Activated CD4-positive, alpha-beta T cell treated with anti-CD3 and anti-CD28 coated beads for 24 hours (primary cell): ENCODE measurements at places on chromosomes 5 and 9.

- DNase-seq = no peak
Measured at GRCh38 chr5:139385061-139386049, 2.3 kb upstream of the SLC23A1 start.

DNA sequence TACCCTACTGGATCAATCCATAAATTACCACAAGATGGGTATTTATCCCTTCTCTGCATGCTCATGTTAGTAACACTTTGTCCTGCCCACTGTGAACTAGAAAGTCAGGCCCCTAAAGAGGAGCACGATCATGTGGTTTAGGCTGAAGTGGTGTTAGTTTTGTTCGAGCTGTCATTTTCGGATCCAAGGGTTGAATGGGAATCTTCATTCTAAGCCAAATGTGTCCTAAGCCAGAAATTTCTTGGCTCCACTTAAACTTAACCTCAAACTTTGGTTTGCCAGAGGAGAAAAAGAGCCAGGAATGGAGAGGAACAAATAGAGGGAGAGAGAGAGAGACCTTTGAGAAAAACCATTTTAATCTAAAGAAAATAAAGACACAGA lies 837.7 kb upstream of the ZNF608 start:
- no peak for DNase-seq

GRCh38 chr5:113531481-113532159 lies 18.1 kb downstream of the YTHDC2 start:
- no peak for DNase-seq

DNA sequence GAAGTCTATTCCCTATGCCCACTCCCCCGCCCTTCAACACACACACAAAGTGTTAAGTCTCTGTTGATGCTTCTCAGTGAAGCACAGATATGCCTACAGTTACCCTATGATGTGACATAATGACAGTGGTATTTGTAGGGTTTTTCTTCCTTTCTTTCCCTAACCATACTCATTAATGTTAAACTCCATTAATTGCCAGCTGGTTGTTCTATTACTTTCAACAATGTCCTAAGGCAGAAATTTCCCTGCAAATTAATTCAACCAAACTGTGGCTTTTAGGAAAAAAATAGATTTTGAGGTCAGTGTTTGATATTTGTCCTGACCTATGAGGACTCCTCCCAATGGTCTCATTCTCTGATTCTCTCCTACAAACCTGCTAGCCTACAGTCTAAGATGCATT lies 38.2 kb upstream of the SLCO6A1 start:
- no peak for DNase-seq

- no peak for DNase-seq
Measured at GRCh38 chr5:1468247-1468612, 23.0 kb upstream of the SLC6A3 start.

- DNase-seq = no peak
Measured at GRCh38 chr5:97172227-97172626, 10.8 kb downstream of the RIOK2 start.

DNA sequence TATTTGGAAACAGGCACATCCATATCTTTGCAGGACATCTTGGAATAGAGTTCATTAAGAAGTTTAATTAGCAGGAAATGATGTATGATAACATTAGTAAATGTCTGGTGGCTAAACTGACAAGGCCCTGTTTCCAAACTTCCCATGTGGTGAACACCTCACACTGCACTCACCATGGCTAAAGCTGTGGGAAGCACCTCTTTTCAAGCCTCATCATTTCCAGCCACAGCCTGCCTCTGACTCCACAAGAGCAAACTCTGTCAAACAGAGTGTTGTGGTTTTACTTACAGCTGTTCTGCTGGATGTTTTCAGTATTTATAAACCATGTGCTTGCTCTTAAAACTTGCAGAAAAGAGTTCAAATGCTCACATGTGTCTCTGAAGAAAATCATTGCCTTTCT lies 14.9 kb upstream of the NDUFB6 start:
- no peak for DNase-seq

- no peak for DNase-seq
Measured at GRCh38 chr9:6764950-6765349, 7.2 kb downstream of the KDM4C start.

DNA sequence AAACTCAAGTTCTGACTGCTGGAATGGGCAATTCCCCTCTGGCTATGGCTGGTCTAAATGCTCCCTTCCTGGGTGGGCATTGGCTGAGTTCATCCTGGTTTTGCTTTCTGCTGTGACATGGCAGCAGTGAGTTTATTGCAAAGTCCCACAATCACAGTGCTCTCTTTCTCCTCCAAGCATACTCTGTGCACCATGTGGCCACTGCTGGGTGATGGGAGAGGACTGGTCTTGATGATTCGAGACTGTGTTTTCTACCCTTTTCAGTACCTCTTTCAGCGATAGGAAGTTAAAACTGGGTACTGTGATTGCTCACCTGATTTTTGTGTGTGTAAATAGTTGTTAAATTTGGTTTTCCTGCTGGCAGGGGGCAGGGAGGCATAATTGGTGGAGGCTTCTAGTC lies 49.7 kb downstream of the FER start:
- DNase-seq = no peak

- no peak for DNase-seq
Measured at GRCh38 chr5:181087309-181087708, 43.7 kb downstream of the OR2V1 start.

- no peak for DNase-seq
Measured at GRCh38 chr5:76143884-76144283, 60.7 kb downstream of the SV2C start.

- no peak for DNase-seq
Measured at GRCh38 chr5:180067986-180068385, 3.6 kb downstream of the RNF130 start.

DNA sequence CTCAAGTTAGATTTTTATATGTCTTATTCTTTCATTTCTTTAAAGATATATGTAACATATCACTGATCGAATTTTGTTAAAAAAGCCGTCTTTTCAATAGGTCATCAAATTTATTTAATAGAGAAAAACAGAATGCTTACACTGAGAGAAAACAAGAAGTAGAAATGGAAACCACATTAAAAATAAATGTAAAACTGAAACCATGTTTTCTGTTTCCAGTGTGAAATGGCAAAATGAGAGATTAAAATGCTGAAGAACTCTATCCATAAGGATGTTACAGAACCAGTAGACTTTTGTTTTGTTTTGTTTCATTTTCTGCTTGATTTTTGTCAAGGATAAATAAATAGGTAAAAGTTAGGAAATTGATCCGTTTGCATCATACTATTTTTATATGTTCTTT lies 210.1 kb downstream of the PRDM9 start:
- DNase-seq = no peak

DNA sequence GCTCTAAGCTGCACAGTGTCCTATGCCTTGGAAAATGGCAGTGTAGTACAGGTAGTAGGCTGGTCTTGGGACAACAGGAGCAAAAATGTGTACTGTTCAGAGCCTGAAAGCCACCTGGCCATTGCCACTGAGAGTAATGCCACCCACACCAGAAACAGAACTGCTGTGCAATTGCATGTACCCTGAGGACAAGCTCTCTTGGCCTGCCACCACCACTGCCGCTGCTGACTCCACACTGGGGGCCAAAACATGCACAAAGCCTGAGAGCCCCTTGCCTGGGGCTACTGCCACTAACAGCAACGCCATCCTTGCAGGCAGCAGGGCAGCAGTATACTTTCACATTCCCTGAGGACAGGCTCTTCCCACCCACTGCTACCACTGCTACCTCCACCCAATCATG lies 251.9 kb upstream of the CDH12 start:
- DNase-seq = no peak

DNA sequence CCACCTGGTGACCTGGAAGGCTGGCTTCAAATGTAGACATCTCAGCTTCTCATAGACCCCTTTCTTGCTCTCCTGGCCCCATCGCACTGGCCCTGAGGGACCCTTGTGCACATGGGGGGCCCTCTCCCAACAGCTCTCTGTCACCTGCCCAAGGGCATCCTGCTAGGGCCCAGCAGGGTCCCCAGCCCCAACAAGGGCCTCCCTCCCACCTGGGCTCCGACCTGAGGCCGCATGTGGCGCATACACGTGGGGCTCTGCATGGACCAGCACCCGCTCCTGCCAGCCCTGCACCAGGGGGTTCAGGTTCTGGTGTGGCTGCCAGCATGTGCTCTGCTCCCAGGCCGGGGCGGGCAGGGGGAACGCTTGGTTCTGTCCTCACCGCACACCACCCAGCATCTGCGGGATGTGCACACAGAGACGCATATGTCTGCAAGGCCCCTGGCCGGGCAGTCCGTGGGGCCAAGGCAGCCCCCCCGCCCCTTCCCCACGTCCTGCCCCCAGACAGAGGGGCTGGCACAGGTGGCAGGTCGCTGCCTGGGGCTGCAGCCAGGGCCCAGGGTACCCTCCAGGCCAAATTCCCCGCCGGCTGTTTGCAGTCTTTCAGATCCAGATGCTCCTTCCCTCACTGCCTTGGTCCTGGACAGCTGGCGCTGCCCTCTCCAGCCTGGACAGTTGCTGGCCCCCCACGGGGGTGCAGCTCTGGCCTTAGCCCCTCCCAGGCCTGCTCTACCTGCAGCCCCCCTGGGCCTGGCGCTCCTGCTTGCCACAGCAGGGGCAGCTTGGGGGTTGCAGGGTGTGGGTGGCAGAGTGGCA lies 17.9 kb upstream of the NRARP start:
- DNase-seq = no peak

GRCh38 chr5:10085185-10085584 lies 164.5 kb downstream of the ATPSCKMT start:
- DNase-seq = no peak

- DNase-seq = no peak
Measured at GRCh38 chr5:112294126-112294525, 125.0 kb downstream of the EPB41L4A start.

- no peak for DNase-seq
Measured at GRCh38 chr9:89563571-89564345, 41.1 kb upstream of the GADD45G start.

DNA sequence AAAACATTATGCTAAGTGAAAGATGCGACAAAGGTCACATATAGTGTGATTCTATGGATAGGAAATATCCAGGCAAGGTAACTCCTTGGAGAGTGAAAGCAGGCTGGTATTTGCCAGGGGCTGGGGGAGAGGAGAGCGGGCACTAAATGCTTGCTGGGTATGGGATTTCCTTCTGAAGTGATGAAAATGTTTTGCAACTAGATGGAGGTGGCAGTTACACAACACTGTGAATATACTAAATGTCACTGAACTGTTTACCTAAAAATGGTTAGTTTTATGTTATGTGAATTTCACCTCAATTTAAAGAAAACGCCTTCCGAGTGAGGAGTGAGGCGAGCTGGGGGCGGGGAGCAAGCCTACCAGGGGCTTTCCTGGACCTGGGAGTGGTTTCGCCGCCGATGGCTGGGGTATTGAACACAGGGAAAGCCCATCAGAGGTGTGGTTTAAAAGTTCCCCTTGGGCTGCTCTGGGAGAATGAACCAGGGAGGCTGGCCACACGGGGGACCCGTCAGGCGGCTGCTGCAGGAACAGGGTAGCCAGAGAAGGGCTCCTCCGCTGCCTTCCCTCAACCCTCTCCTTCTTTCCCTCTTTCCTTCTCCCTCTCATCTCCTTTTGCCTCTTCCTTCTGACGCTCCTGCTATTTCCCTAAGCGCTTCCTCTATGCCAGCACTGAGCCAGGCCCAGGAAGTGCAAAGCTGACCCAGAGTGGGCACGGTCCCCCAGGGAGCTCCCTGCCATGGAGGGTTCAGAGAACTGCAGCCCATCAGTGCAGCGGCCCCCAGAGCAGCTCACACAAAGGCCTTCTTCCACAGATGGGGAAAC lies 4.9 kb downstream of the AKNA start:
- peak; percentile 71 for DNase-seq

GRCh38 chr9:122097679-122098315 lies 4.7 kb upstream of the TTLL11 start:
- no peak for DNase-seq

DNA sequence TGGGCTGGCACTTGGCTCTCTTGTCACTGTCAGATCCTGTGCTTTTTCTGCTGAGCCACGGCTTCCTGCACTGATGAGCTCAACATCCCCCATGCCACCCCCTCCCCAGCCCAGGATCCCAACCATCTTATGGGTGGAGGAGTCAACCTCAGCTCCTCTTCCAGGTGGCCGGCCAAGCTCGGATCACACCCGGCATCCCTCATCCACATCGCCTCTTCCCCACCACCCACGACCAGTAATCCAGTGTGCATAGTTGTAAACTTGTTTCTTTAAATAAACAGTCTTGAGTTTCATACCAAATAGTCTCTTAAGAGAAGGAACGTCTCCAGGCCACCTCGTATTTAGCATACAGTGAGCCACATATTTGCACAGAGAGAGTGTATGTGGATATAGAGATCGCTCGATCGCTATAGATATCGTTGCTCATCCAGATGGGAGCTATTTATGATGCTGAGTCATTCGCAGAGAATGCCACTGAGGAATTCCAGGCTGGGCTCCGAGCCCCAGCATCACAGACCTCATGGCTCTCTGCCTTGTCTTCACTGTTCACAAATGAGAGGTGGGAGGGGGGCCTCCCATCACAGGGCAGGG lies 61.8 kb upstream of the CPLX2 start:
- no peak for DNase-seq

- DNase-seq = no peak
Measured at GRCh38 chr9:88890546-88890945, 100.7 kb upstream of the S1PR3 start.
